ENCODE measurements at places on chromosomes 16 and 17.

DNA sequence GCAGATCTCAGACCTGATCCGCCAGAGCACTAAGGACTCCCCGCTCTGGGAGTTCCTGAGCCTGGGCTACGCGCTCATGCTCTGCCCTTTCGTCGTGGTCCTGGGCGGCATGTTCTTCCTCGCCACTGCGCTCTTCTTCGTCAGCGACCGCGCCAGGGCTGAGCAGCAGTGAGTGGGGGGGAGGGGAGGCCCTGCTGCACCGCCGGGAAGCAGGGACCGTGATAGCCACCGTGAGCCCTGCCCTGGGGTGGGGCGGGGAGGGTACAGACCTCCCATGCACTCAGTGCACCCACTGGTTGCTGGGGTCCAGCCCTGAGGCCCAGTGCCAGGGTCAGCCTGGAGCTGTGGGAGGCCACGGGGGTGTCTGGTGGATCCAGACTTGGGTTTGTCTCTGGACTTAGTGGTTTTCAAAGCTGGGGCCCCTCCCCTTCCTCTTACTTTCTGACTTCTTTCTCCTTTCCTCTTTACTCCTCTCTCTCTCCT lies 18.9 kb downstream of the MYBBP1A start:
- H3K4me1 ChIP-seq: no peaks in the 10 kb centered on the region
- peaks cover 19% of the 10 kb centered on the region for H3K36me3 ChIP-seq
- no peak overlapping the region for H3K4me3 ChIP-seq
- H3K27ac ChIP-seq: no peak overlapping the region
- no peaks in the 10 kb centered on the region for H3K27me3 ChIP-seq
- no peak for DNase-seq

- H3K27me3 ChIP-seq: no peaks in the 10 kb centered on the region
- H3K4me3 ChIP-seq: no peak overlapping the region
- no peak overlapping the region for H3K27ac ChIP-seq
Observed at GRCh38 chr16:85354686-85355514, 242.6 kb upstream of the CIBAR2 start.

DNA sequence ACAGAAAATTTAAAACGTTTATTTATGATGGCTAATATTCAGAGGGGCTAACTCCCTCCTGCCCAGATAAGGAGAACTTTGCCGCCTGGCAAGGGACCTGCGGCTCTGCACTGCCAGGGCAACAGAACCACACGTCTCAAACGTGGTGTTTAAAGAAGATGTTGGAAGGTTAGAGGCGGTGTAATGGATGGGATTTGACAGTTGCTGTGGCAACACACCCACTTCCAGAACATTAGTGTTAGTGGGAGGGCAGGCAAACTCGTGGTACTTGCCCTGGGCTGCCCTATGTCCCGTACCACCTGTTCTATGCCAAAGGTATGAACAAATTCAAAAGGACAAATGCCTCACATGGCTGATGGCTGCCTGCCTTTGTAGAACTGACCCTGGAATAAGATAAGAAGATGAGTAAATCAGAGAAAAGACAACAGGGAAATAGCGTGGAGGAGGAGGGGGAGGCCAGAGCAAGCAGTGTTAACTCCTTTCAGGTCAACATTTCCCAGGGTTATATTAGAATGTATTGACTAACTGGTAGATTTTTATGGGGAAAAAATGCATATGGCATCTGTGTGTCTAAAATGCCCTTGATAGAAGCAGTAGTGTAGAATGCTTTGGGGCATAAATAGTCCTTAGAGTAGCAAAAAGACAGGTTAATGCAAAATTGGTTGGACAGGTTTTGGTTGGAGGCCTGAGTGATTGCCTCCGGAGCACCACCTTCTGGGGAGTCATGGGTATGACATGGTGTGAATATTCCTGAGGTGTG lies 30.8 kb downstream of the HLF start:
- no peaks in the 10 kb centered on the region for H3K36me3 ChIP-seq
- no peaks in the 10 kb centered on the region for H3K27me3 ChIP-seq
- H3K4me3 ChIP-seq: no peak overlapping the region
- no peak for DNase-seq
- no peak overlapping the region for H3K27ac ChIP-seq

DNA sequence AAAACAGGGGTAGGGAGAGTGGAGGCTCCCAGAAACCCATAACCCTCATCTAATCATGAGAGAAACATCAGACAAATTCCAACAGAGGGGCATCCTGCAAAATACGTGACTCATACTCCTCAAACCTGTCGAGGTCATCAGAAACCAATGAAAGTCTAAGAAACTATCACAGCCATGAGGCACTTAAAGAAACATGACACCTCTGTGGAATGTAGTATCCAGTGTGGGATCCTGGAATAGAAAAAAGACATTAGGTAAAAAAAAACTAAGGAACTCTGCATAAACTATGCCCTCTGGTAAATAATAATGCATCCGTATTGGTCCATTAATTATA lies 16.4 kb downstream of the CDH5 start:
- no peaks in the 10 kb centered on the region for H3K4me1 ChIP-seq
- no peak overlapping the region for H3K4me3 ChIP-seq
- no peaks in the 10 kb centered on the region for H3K36me3 ChIP-seq

DNA sequence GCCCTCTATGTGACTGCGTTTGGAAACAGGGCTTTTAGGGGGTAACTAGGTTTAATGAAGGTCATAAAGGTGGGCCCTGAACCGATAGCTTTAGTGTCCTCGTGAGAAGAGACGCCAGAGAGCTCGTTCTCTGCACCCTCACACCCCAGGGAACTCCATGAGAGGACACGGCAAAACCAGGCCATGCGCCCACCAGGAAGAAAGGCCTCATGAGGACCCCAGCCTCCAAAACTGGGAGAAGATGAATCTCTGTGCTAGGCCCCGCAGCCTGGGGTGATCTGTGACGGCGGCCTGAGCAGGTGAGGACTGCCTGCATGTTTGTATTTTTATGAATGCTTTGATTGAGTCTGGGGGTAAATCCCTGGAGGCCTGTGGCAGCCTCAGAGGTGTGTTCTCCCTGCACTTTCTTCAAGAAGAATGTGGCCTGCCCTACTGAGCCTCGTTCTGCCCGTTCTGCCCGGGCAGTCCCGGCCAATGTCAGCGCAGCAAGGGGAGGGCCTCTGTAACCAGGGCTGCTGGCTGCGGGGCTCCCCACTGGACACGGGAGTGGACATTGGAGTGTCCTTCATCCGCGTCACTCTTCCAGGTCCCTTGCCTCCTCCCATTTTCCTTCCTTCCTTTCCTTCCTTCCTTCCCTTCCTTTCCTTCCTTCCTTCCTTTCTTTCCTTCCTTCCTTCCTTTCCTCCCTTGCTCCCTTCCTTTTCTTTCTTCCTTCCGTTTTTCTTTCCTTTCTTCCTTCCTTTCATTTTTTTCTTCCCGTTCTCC lies 6.8 kb upstream of the RNF213 start:
- peaks cover 32% of the 10 kb centered on the region for H3K4me1 ChIP-seq
- no peaks in the 10 kb centered on the region for H3K36me3 ChIP-seq
- H3K27ac ChIP-seq: no peak overlapping the region
- H3K4me3 ChIP-seq: no peak overlapping the region
- no peak for DNase-seq

- H3K36me3 ChIP-seq: no peaks in the 10 kb centered on the region
- peak; percentile 36 for DNase-seq
- peak within 1 kb of the TSS; percentile 64 for H3K27ac ChIP-seq
- peaks cover 4% of the 10 kb centered on the region for H3K4me1 ChIP-seq
Observed at GRCh38 chr17:32142038-32142856, at the start of gene RHOT1. Gene RHOT1, plus strand, starts transcription at chr17:32142502. Its CDS starts 191 bp downstream, at chr17:32142693.

DNA sequence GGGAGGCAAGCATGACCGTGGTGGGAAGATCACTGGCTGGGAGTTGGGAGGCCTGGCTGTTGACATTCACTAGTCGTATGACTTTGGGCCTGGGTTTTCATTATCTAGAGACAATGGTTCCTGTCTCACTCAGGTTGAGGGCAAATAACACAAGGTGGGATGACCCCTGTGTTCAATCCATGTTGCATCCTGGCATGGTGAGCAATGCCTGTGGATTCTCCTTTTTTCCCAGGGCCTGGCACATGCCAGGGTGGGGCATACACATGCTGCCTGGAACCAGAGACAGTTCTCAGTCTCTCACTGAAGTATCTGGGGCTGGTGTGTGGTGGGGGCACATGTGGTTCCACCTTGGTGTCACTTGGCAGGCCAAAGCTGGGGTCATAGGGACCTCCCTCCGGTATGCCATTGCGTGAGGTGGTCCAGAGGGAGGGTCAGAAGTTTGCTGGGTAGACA lies 5.4 kb downstream of the THRA start:
- H3K4me1 ChIP-seq: peaks cover 26% of the 10 kb centered on the region
- H3K36me3 ChIP-seq: no peaks in the 10 kb centered on the region
- no peak overlapping the region for H3K4me3 ChIP-seq
- peaks cover 5% of the 10 kb centered on the region for H3K27me3 ChIP-seq
- no peak for DNase-seq
- no peak overlapping the region for H3K27ac ChIP-seq

GRCh38 chr16:774086-775001 lies 13.8 kb downstream of the MSLN start:
- H3K4me3 ChIP-seq: no peak overlapping the region
- DNase-seq: no peak
- H3K4me1 ChIP-seq: no peaks in the 10 kb centered on the region
- H3K27me3 ChIP-seq: no peaks in the 10 kb centered on the region
- no peak overlapping the region for H3K27ac ChIP-seq

DNA sequence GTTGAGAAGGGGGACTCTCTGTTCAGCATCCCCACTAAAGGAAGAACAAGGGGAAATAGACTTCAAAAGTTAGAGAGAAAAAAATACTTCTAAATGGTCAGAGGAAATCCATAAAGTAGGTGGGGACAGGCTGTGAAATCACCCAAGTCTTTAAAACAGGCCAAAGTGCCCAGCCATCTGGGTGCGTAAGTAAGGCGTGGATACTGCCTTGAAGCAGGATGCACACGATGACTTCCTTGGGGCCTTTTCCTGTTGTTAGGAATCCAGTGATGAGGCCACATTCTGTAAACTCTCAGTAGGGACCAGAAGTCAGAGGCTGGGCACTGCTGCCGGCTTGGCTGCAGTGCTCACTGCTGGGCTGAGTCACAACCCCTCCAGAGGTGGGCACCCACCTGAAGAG lies 9.2 kb downstream of the AXIN2 start:
- no peaks in the 10 kb centered on the region for H3K36me3 ChIP-seq
- no peaks in the 10 kb centered on the region for H3K27me3 ChIP-seq
- peaks cover 4% of the 10 kb centered on the region for H3K4me1 ChIP-seq
- DNase-seq: no peak
- H3K4me3 ChIP-seq: no peak overlapping the region

DNA sequence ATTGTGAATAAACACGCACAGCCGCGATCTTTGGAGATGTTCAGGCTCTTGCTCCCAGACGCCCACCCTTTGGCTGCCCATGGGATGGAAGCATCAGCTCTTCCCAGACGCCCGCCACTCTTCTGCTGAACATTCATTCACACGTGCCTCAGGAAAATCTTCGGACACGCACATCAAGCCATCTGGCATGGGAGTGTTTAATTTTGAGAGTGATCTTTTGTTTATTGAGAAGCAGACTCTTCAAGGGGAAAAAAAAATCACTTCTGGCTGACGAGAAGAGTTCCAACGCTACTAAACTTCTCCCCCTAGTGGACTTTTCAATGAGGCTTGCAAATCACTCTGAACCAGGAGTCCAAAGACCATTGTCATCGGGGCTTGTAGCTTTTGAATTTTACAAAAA lies 62.0 kb upstream of the NUDT7 start:
- no peak overlapping the region for H3K27ac ChIP-seq
- no peak overlapping the region for H3K4me3 ChIP-seq
- DNase-seq: no peak
- no peaks in the 10 kb centered on the region for H3K36me3 ChIP-seq
- no peaks in the 10 kb centered on the region for H3K27me3 ChIP-seq
- H3K4me1 ChIP-seq: no peaks in the 10 kb centered on the region

DNA sequence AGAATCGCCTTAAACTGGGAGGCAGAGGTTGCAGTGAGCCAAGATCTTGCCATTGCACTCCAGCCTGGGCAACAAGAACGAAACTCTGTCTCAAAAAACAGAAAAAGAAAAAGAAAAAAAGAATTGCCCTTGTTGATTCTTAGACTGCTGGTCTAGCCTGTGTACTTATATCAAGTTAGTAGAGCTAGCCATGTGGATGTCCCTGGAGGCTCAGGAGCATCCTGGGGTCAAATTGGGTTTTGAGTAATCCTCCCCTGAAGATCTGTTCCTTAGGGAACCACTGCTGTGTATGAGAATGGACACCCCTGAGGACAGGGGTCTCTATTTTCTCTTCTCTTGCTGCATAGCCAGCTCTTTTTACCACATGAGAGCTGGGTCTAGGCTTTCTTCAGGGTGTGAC lies 21.5 kb downstream of the SLC7A6OS start:
- peaks cover 30% of the 10 kb centered on the region for H3K36me3 ChIP-seq
- no peaks in the 10 kb centered on the region for H3K27me3 ChIP-seq
- peaks cover 61% of the 10 kb centered on the region for H3K4me1 ChIP-seq
- peak overlapping the region; percentile 29 for H3K4me3 ChIP-seq

DNA sequence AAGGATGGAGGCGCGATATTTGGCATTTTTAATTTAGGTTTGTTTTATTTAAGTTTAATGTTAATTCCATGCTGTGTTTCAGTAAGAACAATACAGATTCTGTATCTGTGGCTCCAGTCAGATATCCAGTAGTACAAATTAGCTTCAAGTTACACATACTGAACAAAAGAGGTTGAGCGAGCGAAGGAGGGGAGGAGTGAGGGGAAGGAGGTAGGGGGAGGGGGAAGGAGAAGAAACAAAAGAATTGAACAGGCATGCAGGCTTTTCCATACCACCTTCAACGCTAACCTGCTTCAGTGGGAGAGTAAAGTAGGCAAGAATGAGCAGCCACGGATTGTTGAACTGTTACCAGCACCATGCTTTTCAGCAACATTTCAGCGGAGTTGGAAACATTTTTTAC lies 55.5 kb downstream of the YWHAE start:
- H3K4me1 ChIP-seq: peaks cover 9% of the 10 kb centered on the region
- H3K27ac ChIP-seq: no peak overlapping the region
- H3K4me3 ChIP-seq: no peak overlapping the region
- no peak for DNase-seq

GRCh38 chr17:15078570-15078969 lies 186.6 kb downstream of the PMP22 start:
- no peaks in the 10 kb centered on the region for H3K36me3 ChIP-seq
- no peaks in the 10 kb centered on the region for H3K4me1 ChIP-seq
- no peak overlapping the region for H3K27ac ChIP-seq
- H3K27me3 ChIP-seq: no peaks in the 10 kb centered on the region
- H3K4me3 ChIP-seq: no peak overlapping the region

DNA sequence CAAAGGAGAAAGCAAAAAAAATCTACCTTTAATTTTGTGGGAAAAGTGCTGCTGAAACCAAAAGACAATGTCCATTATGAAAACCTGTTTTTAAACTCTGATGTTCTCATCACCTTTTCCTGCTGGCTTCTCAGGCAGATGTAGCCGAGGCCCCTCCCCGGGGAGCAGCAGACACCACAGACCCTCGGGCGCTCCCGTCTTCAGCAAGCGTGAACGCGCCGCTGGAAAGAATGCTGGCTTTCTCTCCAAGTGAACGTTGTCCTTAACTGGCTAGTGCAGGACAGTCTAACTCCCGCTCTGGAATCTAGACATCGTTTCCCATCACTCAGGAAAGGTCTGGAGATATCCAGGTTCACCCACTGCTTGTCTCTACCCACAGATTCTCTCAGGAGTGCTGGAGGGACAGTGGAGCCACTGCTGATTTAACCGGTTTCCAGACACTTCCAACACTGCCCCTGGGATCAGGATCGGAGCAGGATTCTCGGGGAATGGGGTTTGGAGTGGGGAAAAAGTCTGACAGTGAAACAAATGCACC lies 211.2 kb downstream of the RBFOX3 start:
- 0 out of 2 replicates have a peak, but pooled peaks cover 4% of the 10 kb centered on the region for H3K27me3 ChIP-seq
- H3K4me1 ChIP-seq: no peaks in the 10 kb centered on the region
- no peak overlapping the region for H3K27ac ChIP-seq
- no peaks in the 10 kb centered on the region for H3K36me3 ChIP-seq
- no peak for DNase-seq

GRCh38 chr16:48326915-48327314 lies 58.3 kb downstream of the SIAH1 start:
- H3K4me3 ChIP-seq: no peak overlapping the region
- no peaks in the 10 kb centered on the region for H3K36me3 ChIP-seq
- no peak overlapping the region for H3K27ac ChIP-seq
- H3K4me1 ChIP-seq: no peaks in the 10 kb centered on the region
- H3K27me3 ChIP-seq: no peaks in the 10 kb centered on the region
